ENCODE measurements at places on chromosomes 11 and 22. TPM values are rescaled to one million over a fixed set of nuclear protein-coding genes. Genes with fewer than 3 reads are reported as not detected.

HIPK3 gene
- 92.9 TPM for total RNA-seq

DNA sequence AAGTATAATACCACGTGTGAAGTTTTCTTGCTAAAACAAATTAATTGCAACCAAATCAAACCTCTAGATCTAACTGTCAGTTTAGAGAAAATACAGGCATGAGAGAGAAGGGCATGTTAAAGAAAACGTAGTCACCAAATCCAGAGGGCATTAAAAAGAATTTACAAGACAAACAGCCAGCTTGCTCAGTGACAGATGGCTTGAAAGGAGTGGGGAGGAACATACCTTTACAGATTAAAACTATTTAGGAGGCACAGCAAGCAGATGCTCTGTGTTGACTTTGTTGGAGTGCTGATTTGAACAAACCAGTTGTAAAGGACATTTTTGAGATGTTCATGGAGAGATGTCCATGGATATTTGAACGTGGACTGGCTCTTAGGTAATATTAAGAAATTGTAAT lies 96.9 kb downstream of the ATXN10 start:
- DNase-seq: no peak

- no peak for DNase-seq
Measured at GRCh38 chr11:122207921-122208764, 92.1 kb upstream of the BLID start.

DNA sequence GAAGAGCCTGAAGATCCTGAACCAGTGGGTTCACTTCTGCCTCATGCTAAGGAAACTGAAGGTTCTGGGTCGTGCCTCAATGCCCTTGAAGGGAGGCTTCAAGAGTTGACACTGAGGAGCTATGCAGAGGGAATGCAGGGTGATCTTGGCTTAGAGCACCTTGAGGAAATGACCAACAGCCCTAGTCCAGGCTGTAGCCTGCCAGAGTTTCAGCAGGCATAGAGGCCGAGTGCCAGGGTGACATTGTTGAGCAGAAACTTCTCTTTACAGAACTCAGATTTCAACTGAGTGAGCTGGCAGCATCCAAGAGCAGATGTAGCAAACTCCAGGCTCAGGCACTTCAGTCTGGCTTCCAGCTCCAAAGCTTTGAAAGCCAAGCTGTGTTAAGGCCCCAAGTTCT lies 23.1 kb upstream of the CAPRIN1 start:
- no peak for DNase-seq

- DNase-seq: no peak
Measured at GRCh38 chr11:63019506-63019905, 3.9 kb upstream of the SLC22A8 start.

- no peak for DNase-seq
Measured at GRCh38 chr22:24005201-24005600, at the start of gene GSTT4. GSTT4 (minus strand) TSS chr22:24005453; CDS start chr22:24005356, 97 bp downstream.

Data from natural killer cell (primary cell).